BE2C (cell line): ENCODE measurements at places on chromosomes 2 and 18.

DNA sequence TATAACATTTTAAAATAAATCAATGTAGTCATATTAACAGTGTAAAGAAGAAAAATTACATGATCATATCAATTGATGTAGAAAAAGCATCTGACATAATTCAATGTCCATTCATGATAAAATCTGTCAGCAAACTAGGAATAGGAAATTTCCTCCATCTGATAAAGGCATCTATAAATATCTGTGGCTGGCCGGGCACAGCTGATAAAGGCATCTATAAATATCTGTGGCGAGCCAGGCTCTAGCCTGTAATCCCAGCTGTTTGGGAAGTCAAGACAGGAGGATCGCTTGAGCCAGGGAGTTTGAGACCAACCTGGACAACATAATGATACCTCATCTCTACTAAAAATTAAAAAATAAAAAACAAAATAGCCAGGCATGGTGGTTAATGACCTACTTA, 18.1 kb upstream of the RANBP2 start:
- no peak for DNase-seq

DNA sequence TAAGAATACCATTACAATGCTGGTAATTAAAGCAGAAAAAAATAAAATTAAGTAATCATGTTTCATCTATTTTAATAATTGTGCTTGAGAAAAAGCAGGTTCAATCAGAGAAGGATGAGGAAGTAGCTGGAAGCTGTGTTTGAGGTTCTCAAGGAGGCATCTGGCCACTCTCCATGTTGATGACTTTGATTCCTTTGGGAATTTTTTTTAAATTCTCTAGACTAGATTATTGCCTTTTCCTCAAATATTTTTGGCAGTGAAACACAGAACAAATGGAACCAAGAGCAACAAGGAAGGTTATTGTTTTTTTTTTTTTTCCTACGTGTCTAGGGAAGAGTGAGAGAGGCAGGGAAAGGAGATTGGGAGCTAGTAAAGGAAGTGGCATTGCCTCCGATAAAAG, 99.9 kb upstream of the NRP2 start:
- no peak for DNase-seq

GRCh38 chr18:43350176-43350575, 72.9 kb upstream of the SYT4 start:
- DNase-seq = no peak

GRCh38 chr2:3277050-3277747, 100.4 kb downstream of the EIPR1 start:
- no peak for DNase-seq

DNA sequence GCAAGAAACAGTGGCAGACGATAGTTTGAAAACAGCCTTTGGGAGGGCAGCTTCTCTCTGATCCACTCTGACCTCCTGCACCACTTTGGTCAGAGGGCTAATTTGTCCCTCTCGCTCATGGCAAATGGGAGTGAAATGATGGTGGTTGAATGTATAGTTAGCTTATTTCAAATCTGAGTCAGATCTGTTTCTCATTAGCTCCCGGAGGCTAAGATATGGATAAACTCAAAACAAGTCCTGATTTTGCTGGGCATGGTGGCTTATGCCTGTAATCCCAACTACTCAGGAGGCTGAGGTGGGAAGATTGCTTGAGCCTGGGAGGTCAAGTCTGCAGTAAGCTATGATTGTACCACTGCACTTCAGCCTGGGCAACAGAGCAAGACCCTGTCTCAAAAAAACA, 145.0 kb downstream of the ALK start:
- no peak for DNase-seq

GRCh38 chr2:122266636-122267035, 511.2 kb downstream of the TSN start:
- no peak for DNase-seq

DNA sequence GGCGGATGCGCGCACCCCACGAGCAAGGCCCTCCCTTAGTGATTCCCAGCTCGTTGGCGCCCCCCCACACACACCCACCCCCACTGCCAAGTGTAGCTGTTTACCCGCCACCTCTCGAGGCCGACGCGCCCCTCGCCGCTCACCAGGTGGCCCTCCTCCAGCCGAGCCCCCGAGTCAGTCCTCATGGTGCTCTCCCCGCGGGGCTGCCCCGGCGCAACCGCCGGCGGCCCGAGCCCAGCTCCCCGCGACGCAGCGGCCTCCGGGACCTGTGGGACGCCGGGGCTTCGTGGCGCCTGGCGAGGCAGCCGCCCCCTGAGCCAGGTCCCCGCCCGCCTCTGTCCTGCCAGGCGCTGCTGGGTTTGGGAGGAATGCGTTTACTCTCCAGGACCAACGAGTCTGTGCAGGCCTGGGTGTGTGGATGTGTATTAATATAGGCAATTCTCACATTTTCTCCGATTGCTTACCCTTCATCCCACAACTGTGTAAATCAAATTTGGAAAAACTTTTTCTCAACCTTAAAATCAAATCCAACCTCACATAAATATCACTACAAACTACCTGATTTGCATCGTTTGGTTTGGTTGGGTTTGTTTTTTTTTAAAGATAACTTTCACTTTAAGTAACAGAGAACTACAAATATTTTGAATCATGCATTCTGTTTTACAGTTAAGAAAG, at the start of gene TMEM237:
TSS of gene TMEM237 (minus strand) at position 288 of the 675 bp plus-strand sequence. CDS start at position 185, 103 bp downstream.
- DNase-seq = peak; percentile 65

- DNase-seq = no peak
Observed at GRCh38 chr2:227655454-227655853, 11.2 kb upstream of the SCYGR5 start.

GRCh38 chr2:167689444-167689843, 558.0 kb downstream of the STK39 start:
- DNase-seq = no peak

GRCh38 chr2:73594251-73594650, 48.0 kb downstream of the NAT8 start:
- no peak for DNase-seq

DNA sequence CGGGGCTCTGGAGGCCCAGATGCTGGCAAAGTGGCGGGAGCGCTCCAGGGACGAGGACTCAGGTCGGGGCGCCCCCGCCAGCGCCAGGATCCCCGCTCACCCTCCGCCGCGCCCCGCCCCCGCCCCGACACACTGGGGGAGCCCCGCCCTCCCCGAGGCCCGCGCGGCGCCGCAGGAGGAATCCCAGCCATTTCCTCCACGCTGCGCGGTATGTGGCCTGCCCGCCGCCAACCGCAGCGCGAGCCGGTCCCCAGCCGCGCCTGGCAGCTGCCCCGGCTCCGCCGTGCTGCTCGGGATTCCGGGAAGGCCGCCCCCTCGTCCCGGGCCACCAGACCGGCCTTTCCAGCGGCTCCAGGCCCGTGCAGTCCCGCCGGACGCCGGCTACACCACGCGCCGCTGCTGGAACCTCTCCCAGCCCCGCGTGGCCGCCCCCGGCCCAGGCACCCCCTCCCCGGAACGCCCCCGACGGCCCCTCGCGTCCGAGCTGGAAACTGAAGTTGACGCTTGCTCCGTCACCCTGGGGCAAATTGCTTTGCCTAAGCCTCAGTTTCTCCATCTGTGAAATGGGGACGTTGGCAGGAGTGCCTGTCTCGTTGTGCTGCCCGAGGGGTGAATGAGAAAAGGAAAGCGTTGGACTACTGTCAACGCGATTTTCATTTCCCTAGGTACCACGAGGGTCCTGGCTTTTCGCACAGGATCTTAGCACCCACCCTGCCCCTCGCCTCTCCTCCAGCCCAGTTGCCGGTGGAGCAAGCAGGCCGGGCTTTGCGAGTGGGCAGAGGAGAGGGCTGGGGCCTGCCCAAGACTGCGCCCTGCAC, 53.6 kb downstream of the PKDCC start:
- DNase-seq = no peak

GRCh38 chr18:37564711-37565100, 892 bp downstream of the CELF4 start:
- no peak for DNase-seq

- DNase-seq = peak; percentile 43
Observed at GRCh38 chr2:36356298-36356989, 866 bp downstream of the CRIM1 start.

GRCh38 chr18:6370410-6370809, 44.3 kb downstream of the L3MBTL4 start:
- peak; percentile 15 for DNase-seq

DNA sequence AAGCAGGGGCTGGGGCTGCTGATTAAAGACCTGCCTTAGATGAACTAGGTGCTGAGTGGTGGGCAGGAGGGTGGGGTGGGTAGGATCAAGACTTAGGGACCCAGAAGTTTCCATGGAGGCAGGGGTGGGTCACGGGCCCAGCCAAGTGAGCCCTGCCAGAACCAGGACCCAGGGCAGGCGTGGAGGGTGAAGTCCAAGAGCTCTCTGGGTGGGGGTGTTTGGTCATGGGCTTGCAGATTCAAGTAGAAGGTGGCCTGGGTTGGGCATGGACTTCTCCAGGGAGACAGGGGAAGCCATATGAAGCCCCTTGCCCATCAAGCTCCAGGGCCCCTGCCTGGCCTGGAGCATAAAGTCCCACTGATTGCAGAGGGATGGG, 168.8 kb downstream of the SMAD7 start:
- no peak for DNase-seq

GRCh38 chr2:197869501-197870111, 65.2 kb downstream of the PLCL1 start:
- DNase-seq = no peak

DNA sequence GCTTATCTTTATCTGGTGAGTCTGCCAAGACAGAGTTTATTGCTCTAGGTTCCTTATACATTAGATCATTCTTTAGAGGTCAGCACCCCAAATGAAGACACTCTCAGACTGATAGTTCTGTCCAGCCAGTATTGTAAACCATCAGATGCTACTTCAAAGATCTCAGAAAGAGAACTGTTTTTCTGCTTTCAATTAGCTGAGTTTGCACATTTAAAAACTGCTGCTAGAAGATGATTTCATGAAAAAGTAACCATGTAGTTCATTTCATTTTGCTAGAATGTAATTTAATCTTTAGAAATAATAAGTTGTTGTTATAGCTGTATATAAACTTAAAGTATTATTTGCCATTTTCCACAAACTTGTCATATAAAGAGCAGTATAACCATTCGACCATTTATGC, 344.5 kb upstream of the ATP5MC3 start:
- DNase-seq = no peak

GRCh38 chr2:240478346-240479110, 43.1 kb downstream of the GPC1 start:
- no peak for DNase-seq

GRCh38 chr2:19868701-19869580, 32.8 kb downstream of the TTC32 start:
- DNase-seq = peak; percentile 24

DNA sequence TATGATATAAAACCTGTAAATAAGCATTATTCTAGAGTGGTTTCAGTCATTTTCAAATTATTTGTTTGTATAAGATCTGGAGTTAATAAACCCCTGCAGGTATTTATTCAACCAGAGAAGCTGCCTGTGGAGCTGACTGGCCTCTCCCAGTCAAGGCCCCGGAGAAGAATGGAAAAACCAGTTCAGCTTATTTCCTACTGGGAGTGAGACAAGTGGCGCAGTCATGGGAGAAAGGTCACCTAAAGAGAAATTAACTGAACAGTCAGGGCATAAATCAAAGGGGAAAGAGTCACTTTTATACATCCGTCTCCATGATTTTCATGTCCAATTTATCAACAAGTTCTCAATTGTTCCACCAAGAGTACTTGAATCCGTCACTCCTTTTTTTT, 240.9 kb downstream of the RNF152 start:
- DNase-seq = no peak

- DNase-seq = no peak
Observed at GRCh38 chr2:24276349-24276899, 83.9 kb downstream of the ITSN2 start.

DNA sequence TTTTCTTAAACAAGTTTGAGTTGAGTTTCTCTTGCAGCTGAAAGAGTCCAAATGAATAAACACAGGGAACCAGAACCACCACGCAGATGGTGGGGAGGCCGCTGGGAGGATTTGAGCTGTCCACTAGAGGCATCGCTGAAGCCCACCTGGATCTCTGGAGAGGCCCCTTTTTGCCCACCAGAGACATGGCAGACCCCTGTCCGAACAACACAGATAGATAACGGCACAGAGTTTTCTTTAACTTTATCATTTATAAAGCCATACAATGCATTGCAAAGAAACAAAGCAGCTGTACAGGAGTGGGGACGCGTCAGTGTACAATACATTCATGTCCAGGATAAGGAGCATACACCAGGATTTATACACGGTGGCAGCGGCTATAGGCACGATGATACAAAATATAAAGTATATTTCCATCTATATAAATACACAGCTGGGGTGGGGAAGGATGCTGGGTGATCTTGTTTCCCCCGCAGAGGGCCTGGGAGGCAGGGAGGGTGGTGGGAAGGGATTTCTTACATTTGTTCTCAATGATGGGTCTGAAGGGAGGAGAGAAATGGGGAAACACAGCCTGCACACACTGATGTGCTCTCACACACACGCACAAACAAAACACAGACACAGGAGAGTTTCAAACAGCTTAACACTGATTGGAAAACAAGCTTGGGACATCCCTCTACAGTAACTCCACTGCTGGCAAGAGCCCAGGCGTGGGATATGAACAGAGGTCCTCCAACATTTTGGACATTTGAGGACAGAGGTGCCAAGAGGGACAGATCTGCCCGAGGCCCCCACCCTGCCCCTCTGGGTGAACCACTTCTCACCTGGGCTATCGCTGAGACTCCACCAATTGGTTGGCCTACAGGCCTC, 203.0 kb downstream of the TNS1 start:
- peak; percentile 3 for DNase-seq

DNA sequence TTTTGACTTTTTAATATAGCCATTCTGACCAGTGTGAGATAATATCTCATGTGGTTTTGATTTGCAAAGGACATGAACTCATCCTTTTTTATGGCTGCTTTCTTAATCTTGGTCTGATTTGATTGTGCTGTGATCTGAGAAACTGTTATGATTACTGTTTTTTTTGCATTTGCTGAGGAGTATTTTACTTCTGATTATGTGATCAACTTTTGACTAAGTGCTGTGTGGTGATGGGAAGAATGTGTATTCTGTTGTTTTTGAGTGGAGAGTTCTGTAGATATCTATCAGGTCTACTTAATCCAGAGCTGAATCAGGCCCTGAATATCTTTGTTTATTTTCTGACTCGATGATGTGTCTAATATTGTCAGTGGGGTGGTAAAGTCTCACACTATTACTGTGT, 16.8 kb downstream of the SP140L start:
- no peak for DNase-seq

GRCh38 chr2:15986068-15986560, 45.8 kb downstream of the MYCN start:
- DNase-seq = no peak

DNA sequence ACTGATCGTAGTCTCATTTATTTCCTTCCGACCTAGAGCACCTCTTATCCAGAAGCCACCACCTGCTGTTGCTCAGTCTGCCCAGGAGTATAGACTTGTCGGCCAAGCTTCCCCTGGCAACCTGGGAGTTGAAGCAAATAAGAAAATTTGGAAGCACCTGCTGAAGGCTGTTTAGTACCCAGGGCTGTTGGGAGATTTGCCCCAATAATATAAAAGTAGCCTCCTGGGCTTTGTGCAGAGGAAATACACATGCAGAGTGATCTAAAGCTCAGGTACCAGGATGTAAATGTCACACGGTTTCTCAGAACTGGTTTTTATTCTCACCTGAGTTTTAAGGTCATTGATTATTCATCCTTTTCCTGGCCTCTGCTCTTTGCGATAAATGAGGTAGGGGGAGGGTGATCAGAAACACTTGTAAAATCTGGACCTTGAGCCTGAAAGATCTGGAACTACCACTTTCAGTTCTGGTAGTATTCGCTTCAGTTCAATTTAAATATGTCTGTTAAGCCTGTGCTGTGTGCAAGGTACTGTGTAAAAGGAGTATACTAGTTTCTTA, 789 bp upstream of the COX7A2L start:
- no peak for DNase-seq
